ENCODE measurements at places on chromosomes 12 and 14.
A peak's percentile ranks its signal among the peaks of the same experiment; 100 is the strongest.

DNA sequence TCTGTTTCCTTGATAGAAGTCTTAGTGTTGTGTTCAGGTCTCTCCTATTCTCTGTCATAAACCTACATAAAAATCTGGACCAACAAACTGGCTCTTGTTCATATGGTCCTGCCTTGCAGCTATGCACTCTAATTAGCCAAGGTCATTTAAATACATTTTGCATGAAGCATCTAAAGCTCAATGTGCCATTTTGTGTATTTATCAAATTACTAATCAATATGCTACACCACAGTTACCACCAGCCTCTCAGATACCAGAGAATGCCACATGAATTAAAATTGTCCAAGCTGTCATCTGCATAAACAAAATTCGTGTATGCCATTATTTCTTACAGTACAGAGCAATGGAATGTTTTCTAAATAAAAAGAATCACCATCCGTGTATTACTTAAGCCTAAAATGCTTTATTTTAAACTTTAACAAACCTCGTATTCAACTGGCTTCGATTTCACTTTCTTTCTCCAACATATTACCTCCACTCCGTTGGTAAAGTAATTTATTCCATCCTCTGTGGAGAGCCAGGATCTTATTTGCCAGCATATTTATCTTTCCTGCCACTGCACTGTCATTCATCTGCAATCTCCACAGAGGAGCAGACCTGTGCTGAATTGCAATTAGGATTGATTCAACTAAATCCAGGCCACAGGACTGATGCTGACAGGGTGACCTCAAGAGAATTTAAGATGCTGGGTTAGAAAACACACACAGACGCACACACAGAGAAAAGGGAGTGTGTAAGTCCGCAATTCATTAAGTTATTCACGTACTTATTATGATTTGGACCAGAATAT is 284.1 kb upstream of the FOXG1 start:
- no peak for DNase-seq

- no peak for DNase-seq
These were observed 62.7 kb downstream of the KIF26A start for GRCh38 chr14:104201063-104201462.

- peak; percentile 34 for DNase-seq
These were observed at the start of gene SYNJ2BP for GRCh38 chr14:70416725-70417349. TSS of gene SYNJ2BP (minus strand) at chr14:70417090. CDS start at chr14:70416963, 127 bp downstream.

DNA sequence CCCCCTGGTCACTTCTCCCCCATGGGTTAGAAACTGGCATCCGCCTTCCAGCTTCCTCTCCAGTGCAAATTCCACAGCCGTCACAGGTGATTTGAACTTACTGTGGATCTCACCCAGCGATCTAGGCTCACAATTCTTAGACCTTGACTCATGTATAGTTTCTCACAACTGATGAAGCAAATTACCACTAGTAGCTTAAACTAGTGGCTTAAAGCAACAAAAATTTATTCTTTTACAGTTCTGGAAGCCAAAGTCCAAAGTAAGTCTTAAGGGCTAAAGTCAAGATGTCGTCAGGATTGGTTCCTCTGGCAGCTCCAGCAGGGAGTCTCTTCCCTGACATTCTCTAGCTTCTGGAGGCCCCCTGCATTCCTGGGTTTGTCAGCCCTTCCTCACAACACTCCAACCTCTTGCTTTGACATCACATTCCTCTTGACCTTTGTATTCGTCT is 117.4 kb downstream of the KTN1 start:
- no peak for DNase-seq

- no peak for DNase-seq
These were observed 221.9 kb downstream of the CACNA1C start for GRCh38 chr12:2274733-2275132.

GRCh38 chr12:21413369-21414277 is 23.8 kb upstream of the PYROXD1 start:
- DNase-seq, result no peak

GRCh38 chr12:39886106-39886505 is 219.8 kb downstream of the SLC2A13 start:
- DNase-seq, result no peak

- DNase-seq, result no peak
These were observed 41.0 kb downstream of the HECTD4 start for GRCh38 chr12:112341046-112341825.

DNA sequence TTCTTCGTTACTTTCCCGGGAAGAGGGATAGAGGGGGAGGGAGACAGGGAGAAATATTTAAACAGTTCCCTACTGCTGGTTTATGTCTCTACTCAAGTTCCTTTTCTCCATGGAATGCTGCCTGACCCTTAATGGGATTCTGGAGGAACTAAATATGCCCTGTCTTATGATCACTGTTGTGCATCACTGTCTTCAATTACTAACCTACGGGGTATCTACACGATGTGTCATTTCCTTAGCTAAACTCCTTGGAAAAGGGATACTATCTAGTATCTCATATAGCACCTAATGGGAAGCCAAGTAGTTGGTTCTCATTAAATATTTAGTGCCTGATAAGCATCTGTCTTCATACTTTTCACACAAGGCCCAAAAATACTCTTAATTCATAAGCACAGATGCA is 37.5 kb upstream of the FBLN5 start:
- DNase-seq, result no peak

Data from activated T-helper 9 cell treated with anti-CD3 and anti-CD28 coated beads, Interleukin-2, amount 50 U/mL, for 16 hours (primary cell).